Motor neuron (in vitro differentiated cells): ENCODE measurements at places on chromosomes 1 and 21.

GRCh38 chr1:224203243-224204016 lies 20.4 kb downstream of the DEGS1 start:
- ATAC-seq, result no peak

DNA sequence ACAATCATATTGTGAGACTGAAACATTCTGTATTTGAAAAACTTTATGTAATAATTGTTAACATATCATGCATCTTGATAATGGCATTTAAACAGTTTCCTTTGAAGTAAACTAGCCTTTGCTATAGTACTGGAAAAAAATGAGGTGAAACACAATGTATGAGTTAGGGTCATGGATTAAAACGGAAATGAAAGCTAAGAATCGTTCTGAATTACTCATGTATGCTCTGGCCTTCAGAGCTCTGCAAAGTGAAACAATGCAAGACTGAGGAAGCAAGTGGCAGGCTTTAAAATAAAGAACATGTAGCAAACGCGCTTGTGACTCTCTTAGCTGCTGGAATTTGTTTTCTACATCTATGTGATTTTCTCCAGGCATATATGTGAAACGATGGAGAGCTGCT lies 317.1 kb downstream of the DPYD start:
- peak; percentile 52 for ATAC-seq

- ATAC-seq, result no peak
These were observed 871 bp downstream of the TUFT1 start for GRCh38 chr1:151540982-151541377.

DNA sequence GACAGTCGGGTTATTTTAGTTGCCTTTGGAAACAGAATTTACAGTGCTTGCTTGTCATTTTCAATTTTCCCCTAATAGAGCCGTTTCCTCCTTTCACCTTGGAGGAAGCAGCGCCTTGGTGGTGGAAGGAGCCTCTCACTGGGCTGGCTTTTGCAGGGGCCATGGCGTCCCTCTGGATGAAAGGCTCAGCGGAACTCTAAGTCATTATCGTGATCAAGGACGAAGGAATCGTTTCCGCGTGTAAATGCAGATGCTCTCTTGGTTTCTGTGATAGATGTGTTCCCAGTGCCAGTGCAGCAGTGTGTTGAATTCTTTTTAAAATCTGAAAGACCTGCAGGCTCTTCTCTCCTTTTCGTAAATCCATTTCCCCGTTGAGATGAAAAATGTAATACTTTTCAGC lies 126.2 kb upstream of the LMO4 start:
- no peak for ATAC-seq

DNA sequence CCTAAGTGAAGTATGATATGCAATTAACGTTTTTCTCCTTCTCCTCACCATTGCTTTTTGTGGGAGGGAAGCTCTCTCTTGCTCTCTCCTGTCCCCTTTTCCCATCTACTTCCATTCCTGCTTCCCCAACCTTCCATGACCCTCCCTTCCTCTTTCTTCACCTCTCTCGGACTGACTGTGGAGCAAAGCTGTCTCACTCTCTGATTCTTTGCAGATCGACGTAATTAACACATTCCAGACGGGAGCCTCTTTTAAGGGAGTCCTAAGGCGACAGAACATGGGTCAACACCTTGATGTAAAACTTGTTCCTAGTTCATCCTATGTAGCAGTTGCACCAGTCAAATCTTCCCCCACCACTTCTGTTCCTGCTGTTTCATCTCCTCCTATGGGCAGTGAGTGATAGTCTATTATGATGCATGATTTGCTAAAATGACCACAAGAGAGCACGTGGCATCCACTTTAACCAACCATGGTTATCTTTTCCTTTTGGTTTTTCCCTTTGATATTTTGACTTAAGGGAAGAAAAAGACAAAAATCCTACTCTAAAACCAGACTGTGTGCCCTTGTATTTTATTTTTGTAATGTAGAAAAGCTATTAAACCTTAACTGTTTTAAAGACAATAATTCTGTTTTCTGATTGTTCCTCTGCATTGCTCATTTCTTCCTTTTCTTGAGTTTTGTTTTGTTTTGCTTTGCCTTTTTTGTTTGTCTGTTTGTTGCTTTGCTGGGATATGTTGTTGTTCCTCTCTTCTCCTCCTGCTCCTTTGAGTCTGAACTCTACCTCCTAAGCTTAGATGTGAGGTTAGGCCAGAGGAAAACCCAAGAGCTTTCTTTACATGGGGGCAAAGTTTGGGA lies 31.7 kb upstream of the LAX1 start:
- no peak for ATAC-seq

- ATAC-seq, result peak; percentile 74
These were observed 9.9 kb downstream of the CNIH3 start for GRCh38 chr1:224626042-224626441.

- no peak for ATAC-seq
These were observed 2.6 kb upstream of the TNNI1 start for GRCh38 chr1:201424146-201424545.

DNA sequence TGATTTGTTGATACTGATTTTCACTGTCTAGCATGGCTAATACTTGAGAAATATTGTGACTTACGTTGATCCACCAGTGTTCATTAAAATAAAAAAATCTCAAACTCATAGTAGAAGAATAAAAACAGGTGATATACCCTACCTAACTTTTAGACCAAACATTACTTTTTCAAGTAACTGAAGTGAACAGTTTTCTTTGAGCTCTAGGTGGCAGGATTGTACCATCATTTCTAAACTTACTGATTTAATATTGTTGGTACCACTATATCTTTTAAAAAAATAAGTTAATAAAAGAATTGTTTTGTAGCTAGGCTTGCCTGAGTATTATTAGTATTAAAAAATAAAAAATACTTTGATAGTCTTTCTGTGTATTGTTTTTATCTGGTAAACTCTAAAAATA lies 21.5 kb downstream of the CDC73 start:
- ATAC-seq, result no peak

DNA sequence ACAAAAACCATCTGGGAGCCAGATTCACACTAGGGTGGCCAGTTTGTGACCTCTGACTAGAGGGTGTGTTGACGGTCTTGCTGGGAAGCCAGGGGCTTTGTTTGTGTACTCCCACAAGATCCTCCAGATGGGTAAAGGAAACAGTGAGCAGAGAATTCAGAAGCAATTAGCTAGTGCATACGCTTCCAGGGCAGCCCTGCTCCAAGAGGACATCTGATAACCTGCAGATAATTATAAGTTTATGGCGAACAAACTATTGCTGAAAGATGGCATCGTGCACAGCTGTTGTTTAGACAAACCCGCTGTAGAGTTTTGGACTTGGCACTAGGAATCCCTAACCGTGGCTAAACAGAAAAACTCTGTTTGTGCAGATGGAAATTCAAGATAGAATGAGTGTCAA lies 326.4 kb downstream of the TGFB2 start:
- ATAC-seq, result no peak

DNA sequence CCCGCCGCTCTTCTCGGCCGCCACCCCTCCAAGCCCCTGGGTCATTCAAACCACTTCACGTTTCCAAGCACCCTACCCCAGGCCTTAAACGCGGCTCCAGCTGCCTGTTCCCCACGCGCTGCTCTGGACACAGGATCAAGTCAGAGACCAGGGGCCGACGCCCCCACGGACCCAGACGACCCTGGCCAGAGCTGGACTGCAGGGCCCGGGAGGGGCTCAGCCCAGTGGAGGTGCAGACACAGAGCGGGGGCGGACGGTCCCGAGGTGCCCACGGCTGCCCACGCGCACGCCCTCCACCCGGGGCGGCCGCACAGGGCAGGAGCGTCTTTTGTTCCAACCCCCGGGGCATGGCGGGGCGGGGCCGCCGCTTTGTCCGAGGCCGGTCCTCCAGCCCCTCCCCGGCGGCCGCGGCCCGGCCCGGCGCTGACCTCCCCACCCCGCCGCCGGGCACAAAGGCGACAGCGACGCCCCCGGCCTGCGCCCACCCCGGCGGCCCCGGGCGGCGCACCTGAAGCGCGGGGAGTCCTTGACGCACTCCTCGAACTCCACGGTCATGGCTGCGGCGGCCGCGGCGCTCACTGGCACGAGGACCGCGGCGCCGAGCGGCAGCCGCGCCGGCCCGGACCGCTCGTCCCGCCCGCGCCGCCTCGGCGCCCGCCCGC lies 338 bp downstream of the ACAP3 start:
- ATAC-seq, result peak; percentile 3

GRCh38 chr1:54837002-54837853 lies 36.1 kb upstream of the TTC22 start:
- ATAC-seq, result no peak

DNA sequence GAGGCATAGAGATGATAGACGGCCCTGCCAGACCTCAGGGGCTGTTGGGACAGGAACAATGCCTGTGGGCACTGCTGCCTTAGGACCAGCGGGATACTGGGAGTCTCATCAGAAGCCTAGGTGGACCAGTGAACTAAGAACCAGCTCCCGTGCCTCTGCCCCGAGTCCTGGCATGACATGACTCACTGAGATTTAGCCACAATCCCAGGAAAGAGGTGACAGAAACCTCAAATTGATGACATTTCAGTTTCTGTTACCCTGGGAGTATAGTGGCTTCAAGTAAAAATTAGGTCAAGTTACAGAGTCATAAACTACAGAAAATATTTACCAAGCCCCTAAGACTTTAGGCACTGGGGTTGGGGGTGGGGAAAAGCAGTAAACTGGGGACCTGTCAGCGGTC lies 74.6 kb upstream of the GADD45A start:
- ATAC-seq, result no peak

DNA sequence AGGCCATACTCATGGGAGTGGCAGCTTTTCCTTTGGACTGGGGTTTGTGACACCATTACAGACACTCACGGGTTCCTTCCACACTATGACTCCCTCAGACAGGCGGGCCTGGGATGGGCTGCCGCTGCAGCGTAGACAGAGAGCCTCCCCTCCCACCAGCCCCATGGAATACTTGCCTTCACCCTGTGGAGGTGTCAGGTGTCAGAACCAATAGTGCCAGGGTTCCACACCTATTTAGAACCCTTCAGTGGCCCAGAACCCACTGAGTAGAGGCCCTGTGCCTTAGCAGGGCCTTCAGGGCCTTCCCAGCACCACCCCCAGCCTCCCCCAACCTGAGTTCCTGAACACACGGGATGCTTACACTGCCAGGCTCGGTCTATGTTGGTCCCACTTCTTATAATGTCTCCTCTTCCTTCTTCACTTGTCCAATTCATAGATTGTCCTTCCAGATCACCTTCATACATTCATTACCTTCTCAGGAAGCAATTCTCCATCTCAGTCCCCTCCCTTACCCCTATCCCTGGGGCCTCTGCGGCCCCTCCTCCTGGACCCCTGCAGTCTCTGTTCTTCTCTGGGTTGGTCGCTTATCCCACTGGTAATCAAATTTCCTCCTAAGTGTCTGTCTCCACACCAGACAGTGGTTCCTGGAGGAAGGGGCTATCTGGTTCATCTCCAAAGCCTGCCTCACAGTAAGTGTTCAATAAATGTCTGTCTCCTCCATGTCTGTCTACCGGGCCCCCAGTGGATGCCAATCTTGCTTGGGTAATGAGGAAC lies 1.4 kb upstream of the RHBG start:
- no peak for ATAC-seq

- ATAC-seq, result peak; percentile 67
These were observed 742 bp downstream of the SH3GLB1 start for GRCh38 chr1:86704972-86705664.

DNA sequence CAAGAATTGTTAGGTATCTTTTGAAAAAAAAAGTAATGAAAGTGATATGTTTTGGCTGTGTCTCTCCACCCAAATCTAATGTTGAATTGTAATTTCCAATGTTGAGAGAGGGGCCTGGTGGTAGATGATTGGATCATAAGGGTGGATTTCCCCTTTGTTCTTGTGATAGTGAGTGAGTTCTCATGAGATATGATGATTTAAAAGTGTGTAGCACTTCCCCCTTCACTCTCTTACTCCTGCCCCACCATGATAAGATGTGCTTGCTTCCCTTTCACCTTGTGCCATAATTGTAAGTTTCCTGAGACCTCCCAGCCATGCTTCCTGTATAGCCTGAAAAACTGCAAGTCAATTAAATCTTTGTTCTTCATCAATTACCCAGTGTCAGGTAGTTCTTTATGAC lies 70.7 kb downstream of the XCL2 start:
- no peak for ATAC-seq

DNA sequence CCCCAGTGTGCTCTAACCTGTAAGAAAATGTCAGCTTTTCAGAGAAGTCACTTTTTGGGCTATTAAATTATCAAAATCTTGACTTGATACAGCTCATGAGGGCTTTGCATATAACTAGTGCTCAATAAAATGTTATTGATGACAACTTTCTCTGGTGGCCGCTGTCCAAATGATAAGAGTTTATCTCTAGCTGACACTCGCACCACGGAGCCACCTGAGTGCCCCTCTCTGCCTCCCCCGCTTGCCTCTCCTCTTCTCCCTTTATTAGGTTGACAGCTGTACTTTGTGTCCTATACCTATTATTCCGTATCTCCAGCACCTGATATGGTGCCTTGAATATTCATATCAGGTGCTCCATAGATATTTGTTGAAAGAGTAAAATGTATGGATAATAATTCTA lies 82.8 kb downstream of the PHTF1 start:
- ATAC-seq, result no peak

GRCh38 chr21:31905503-31906451 lies 33.0 kb downstream of the HUNK start:
- ATAC-seq, result peak; percentile 72

- ATAC-seq, result no peak
These were observed 611.5 kb upstream of the RGS18 start for GRCh38 chr1:191546803-191547202.

DNA sequence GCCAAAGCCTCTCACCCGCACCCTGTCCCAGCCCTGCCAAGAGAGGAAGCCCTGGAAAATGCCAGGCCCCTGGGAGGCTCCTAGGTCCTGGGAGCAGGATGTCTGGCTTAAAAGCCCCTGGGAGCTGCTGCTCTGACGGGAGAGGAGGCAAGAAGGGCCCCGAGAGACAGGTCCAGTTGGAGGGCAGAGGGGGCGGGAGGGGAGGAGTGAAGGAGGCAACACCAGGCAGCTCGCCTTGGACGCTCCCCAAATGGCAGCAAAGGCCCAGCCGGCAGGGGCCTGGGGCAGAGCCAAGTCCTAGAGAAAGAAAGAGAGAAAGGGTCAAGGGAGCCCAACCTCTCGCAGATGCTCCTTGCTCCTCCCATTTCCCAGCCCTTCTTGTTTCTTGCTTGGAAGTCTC lies 6.8 kb downstream of the ETV3L start:
- no peak for ATAC-seq

- no peak for ATAC-seq
These were observed 21.9 kb downstream of the PUM1 start for GRCh38 chr1:31043631-31044030.

- no peak for ATAC-seq
These were observed 33.8 kb downstream of the USP48 start for GRCh38 chr1:21749109-21749508.

GRCh38 chr1:203147376-203147775 lies 19.9 kb downstream of the ADORA1 start:
- ATAC-seq, result peak; percentile 68

GRCh38 chr1:169113613-169114119 lies 7.2 kb downstream of the ATP1B1 start:
- ATAC-seq, result no peak
